ENCODE measurements at places on chromosomes 7 and 10.

DNA sequence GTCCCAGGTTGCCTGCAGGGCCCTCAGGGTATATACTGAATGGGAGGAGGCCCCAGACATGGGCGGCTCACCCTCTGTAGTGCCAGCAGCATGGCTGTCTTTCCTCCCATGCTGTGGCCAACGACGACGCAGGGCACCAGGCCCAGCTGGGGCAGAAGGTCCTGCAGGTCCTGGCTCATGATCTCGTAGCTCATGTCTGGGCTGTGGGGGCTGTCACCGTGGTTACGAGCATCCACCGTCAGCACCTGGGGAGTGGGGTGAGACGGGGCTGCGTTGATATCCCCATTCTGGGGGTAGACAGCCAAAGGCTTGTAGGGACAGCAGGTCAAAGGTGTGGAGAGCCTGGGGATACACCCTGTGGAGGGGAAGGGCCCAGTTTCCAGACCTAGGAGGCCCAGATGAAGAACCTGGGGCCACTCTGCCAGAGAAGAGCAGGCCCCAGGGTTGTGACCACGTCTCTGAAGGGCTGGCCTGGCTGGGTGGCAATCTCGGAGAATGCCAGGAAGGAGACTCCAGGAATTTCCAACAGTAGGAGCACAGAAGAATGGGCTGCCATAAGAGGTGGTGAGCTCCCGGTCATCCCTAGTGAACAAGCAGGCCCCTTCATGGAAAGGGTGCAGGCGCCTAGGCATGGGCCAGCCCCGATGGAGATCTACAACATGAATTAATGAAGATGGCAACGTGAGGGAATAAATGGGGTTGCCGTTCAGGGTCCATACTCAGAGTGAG, 947 bp downstream of the ABHD11 start:
- DNase-seq, result no peak

DNA sequence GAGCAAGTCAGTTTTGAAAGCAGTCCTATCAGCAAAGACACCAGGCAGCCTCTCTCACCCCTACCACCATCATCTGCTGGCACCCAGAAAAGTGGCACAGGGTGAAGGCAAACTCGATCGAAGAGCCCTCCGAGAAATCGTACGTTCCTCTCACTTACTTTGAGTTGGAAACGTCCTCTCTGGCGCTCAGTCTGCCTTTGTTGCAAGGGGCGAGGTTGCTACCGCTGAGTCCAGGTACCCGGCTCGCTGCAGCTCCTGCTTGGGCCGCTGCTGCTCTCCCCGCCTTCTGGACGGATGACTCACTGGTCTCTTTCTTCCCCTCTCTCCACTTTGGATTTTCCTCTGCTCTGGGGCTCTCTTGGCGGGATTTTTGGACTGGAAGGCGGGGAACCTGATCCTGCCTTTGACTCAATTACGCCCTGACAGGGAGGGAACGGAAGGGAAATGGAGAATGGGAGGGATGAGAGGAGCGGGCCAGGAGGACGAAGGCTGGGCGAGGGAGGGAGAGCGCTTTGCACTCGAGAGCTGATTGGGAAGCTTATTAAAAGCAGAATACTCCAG, at the start of gene PTN:
PTN (minus strand) TSS at position 453 of the 561 bp plus-strand sequence. CDS start 88,760 bp downstream, outside the sequence.
- no peak for DNase-seq

DNA sequence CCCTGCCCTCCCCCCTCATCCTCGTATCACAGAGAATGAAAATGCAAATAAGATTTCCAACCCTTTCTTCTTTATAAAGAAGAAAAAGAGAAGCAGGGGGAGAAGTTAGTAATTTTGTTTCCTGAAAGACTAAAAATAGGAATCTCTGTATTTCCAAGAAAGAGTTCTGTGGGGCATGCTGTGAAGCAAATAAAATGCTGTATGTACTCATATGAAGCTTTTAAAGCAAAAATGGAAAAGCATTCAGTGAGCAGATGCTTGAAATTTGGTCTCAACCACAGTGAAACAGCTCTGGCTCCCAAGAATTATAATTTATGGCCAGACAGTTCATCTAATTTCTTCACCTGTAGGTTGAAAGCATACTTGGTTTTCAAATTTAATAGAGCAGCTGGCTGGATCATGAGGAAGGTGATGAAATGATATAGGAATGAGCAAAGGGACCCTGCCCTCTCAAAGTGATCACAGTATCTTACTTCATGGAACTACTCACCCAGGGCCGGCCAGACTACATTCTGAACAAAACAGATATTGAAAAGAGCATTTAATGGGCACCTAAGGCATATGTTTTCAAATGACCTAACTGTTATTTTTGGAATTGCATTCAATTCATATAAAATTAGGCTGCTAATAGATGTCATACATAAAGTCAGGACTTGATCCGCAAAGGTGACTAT, 31.4 kb downstream of the SVIL start:
- DNase-seq, result no peak

- DNase-seq, result no peak
Measured at GRCh38 chr10:131946880-131947279, 34.8 kb downstream of the BNIP3 start.

DNA sequence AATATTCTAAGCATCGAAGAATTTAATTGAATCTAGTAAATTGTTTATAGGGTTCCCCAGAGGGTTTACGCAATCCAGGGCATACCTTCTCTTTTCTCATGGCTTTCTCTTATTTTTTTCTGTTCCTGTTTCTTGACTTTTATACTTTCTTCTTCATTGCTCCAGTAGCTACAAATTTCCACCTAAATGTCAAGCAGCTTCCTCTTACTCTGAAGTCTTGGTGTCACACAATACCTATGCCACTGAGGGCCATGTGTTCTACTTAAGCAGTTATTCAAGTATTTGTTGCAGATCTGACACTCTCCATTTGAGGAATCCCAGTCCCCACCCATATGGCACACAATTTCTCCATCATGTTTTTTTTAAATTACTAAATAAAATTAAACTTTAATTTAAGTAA, 343.1 kb upstream of the MBL2 start:
- DNase-seq, result no peak

GRCh38 chr10:3530346-3530745, 254.7 kb downstream of the KLF6 start:
- DNase-seq, result no peak

GRCh38 chr7:39621784-39622411, 1.5 kb upstream of the RALA start:
- no peak for DNase-seq

DNA sequence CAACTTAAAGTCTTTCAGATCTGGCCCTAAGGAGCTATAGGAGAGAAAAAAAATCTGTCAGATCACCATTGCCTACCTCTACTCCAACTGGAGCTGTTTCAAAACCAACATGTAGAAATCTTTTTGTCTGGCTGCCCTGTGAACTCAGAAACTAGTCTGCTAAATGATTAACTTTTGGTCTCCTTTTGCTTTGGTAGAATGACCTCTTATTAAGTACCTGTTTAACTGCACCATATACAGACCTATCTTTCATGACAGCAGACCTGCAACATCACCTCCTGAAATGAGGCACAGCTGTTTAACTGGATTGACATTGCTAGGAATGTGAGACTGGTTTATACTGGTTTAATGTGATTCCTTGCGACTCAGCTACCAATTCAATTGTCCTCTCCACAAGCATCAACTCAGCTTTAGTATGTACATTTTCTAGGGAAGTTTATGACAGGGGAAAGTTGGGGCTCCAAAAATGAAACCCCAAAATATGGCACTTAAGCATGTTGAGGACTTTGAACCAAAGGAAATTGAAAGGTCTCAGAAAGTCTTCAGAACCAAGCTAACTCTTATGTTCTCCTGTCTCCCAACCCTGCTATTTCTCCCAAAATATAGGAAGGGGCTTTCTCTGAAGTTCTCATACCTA, 1.8 kb downstream of the CYP3A43 start:
- no peak for DNase-seq

DNA sequence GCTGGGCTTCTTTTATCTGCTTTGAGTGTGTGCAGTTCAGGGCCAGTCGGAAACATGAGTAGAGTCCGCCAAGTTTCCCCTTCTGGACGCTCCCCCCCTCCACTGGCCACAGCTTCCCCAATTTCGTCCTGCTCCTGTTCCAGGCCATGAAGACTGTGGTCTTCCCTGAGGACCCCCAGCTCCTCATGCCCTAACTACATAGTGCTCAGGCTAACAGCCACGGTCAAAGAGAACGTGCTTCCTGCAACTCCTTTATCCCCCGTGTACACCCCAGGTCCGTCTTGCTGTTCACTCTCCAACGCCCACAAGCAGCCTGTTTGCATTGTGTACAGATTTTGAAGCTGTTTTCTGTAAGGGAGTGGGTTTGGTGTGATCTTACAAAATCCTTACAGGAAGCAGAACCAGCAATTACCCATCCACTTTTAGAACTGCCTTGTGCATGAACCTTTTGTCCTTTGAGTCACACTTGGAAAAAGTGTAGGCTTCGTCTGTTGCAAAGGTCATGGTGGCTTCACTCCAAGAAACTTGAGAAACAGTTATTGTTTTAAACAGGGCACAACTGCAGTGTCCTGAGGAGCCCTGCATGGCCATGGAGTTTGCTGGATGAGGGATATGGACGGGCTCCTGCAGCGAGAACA, 77.0 kb upstream of the FAM20C start:
- no peak for DNase-seq

DNA sequence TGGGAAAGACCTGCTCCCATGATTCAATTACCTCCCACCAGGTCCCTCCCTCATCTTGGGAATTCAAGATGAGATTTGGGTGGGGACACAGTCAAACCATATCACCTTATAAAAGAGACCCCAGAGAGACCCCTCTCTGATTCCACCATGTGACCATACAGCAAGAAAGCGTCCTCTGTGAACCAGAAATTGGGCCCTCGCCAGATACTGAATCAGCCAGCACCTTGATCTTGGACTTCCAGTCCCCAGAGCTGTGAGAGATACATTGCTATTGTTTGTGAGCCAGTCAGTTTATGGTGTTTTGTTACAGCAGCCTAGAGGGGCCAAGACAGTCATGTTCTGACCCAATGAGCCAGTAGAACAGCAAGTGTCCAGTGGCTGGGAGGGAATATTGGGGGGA, 232.6 kb downstream of the PAXIP1 start:
- no peak for DNase-seq

DNA sequence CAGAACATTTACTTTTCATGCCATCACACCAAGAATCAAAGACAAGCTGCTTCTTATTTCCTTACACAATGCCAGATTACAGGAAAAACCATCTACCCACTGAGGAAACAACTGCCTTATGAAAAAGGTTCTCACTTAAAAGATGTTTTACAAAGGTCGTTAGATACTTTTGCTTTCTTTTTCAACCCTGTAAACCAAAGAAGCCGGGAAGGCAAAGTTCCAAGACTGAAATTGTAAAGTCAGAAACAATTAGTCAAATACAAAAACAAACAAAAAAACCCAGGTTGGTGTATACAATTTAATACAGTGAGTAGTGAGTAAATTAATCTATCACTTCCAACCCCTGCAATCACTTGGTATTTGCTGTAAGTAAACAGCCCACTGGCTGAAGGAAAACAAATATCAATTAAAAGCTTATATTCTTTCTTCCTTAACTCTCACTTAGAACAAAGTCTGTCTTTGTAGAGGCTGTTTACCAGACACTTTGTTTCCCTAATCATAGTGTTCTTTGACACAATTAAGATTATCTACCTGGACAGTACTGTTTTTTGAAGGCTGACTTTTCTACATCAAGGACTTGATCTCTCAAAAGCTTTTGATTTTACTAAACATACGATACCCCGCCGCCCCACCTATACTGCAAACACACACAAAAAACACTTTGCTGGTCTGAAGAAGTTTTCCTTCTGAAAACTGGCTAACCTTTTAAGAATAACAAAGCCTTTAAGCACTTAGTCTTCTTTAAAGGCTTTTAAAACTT, 18.1 kb downstream of the ERLIN1 start:
- no peak for DNase-seq

GRCh38 chr10:22554461-22555182, 159.8 kb downstream of the PIP4K2A start:
- DNase-seq, result no peak

GRCh38 chr7:27096768-27097514, 1.1 kb upstream of the HOXA1 start:
- DNase-seq, result no peak

DNA sequence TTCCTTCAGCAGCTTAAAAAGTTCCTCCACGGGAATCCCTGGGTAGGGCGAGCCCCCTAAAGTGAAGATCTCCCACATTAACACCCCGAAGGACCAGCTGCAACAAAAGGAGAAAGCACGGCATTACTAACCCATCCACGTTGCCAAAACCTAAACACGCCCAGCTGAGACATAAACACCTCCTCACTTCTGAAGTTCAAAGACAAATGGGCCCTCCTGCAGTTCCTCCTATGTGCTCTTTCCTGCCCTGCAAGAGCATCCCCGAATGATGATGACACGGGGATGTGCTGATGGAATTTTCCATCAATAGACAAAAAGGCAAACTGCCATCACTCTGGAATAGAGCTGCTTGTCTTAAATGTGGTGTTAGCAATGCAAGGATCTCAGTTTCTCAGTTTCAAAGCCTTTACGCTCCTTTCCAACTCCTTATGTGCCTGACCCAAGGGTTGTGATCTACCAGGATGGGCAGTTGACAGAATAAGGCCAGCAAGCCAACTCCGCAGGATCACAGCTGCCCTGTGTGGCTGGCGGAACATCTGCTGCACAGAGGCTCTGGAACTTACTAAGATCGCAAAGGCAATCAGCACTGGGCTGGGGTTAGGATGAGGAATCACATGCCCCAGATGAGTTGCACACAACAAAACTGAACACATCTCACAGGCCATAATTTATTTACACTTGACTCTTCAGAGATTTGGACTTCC, 112.7 kb downstream of the FGFR2 start:
- DNase-seq, result no peak

DNA sequence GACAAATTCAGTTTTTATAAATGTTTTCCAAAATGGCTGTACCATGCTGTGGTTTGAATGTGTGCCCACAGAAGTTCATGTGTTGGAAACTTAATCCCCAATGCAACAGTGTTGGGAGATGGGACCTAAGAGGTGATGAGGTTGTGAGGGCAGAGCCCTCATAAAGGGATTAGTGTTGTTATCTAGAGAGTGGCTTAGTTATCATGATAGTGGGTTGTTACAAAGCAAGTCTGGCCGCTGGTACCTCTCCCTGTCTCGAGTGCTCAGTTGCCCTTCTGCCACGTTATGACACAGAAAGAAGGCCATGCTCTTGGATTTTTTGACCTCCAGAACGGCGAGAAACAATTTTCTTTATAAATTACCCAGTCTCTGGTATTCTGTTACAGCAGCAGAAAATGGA, 119.0 kb downstream of the BTAF1 start:
- no peak for DNase-seq

DNA sequence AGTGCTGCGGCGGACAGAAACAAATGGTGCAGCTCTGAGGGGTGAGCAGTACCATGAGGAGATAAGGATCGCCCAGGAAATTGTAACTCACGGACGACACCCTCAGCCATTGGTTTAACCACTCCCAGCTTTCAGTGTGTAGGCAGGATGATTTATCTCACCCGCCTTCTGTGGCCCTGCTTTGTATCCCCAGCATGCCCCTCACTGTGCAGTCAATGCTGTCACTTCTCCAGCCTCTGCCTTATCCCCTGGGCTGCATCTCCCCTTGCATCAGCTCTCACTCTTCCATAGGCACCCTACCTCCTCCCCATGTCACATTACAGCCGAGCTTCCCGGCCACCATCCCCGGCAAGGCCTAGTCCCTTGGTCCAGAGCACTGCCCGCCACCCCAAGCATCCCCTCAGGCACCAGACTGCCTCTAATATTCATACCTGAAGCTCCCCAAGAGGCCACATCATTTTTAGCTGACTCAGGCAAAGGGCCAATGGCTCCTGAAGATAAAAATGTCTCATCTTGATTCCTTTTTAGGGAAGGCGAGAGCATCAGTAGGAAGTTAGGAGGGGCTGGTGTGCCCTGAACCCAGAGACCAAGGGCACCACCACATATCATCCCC, 77.1 kb downstream of the CARD11 start:
- no peak for DNase-seq
